ENCODE measurements at places on chromosomes 1 and 21.

DNA sequence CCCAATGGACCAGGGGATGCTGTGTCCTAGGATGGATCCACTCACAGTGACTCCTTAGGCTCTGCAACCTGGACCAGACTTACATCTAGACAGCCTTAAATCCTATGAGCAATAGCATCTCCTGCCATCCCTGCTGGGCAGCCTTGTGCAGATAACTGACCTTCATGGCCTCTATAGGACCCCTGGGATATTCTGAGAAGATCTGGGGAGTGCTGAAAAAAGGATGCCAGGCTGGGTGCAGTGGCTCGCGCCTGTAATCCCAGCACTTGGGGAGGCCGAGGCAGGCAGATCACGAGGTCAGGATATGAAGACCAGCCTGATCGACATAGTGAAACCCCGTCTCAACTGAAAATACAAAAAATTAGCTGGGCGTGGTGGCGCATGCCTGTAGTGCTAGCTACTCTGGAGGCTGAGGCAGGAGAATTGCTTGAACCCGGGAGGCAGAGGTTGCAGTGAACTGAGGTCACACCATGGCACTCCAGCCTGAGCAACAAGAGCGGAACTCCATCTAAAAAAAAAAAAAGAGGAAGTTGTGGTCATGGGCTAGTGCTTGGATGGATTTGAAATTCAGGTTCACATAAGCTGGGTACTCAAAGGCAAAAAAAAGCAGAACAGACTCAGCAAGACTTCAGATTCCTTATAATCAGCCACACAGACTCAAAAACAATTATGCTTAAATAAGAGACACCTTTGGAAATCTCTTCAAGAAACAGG is 10.9 kb upstream of the SH2D1B start:
- DNase-seq, result no peak

DNA sequence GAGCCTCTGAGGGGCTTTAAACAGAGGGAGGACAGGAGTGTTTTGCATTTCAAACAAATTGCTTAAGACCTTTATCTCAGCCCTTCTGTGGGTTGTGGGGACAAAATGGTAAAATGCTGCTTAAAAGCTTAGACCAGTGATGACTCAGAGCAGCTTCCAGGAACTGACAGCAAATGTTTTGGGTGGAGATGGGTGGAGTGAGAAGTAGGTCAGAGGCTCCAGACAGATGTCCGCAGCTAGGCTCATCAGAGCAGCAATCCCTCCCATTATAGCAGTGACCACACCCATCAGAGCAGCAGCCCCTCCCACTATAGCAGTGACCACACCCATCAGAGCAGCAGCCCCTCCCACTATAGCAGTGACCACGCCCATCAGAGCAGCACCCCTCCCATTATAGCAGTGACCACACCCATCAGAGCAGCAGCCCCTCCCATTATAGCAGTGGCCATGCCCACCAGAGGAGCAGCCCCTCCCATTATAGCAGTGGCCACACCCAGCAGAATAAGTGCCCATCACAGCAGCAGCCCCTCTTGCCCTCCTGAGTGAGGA is 532.2 kb downstream of the MATN1 start:
- DNase-seq, result peak; percentile 8

DNA sequence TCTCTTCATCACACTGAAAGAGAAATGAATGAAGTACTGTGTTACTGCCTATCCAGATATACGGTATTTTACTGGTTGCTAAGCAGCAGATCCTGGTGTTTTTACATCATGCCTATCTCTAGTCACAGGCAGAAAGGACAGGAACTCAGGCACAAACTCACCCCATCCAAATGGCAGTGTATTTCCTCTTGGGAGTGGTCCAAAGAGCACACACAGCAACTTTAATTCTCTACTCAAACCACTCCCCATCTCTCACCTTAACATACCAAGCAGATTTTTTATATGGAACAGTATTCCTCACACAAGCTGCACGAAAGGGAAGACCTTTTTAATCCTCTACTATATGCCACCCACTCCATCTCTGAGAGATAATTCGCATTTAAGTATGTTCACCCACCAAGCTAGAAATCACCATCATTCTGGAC is 27.3 kb downstream of the EIF4G3 start:
- no peak for DNase-seq

- no peak for DNase-seq
These were observed 514.0 kb upstream of the ADAMTS5 start for GRCh38 chr21:27480841-27481261.

DNA sequence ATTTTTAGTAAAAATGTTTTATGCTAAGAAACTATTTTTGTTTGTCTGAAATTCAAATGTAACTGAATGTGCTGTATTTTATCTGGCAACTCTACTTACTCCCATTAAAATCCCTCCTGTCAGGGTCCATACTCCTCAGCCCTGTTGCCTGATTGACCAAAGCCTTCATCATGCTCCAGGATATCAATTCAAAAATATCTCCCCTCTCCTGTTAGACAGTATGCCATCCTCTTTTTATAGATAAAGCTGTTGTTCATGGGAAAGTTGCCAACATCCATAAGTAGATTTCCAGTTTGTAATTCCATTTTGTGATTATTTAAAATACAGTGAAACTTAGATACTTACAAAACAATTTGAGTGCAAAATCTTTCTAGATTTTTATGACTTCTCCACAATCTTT is 65.7 kb downstream of the DTL start:
- no peak for DNase-seq

- DNase-seq, result no peak
These were observed 29.8 kb downstream of the PKP1 start for GRCh38 chr1:201313086-201313485.

Data from activated naive CD8-positive, alpha-beta T cell treated with anti-CD3 and anti-CD28 coated beads, Interleukin-2, amount 50 U/mL, for 24 hours (primary cell).